Stimulated activated CD4-positive, alpha-beta T cell treated with anti-CD3 and anti-CD28 coated beads, Interleukin-1b, Interleukin-23, amount 100 ng/mL, for 24 hours (primary cell): ENCODE measurements at places on chromosomes 3 and 15.

- no peak for DNase-seq
Observed at GRCh38 chr15:57671636-57672035, 34.9 kb upstream of the POLR2M start.

- DNase-seq = no peak
Observed at GRCh38 chr15:98080791-98081190, 120.3 kb downstream of the ARRDC4 start.

DNA sequence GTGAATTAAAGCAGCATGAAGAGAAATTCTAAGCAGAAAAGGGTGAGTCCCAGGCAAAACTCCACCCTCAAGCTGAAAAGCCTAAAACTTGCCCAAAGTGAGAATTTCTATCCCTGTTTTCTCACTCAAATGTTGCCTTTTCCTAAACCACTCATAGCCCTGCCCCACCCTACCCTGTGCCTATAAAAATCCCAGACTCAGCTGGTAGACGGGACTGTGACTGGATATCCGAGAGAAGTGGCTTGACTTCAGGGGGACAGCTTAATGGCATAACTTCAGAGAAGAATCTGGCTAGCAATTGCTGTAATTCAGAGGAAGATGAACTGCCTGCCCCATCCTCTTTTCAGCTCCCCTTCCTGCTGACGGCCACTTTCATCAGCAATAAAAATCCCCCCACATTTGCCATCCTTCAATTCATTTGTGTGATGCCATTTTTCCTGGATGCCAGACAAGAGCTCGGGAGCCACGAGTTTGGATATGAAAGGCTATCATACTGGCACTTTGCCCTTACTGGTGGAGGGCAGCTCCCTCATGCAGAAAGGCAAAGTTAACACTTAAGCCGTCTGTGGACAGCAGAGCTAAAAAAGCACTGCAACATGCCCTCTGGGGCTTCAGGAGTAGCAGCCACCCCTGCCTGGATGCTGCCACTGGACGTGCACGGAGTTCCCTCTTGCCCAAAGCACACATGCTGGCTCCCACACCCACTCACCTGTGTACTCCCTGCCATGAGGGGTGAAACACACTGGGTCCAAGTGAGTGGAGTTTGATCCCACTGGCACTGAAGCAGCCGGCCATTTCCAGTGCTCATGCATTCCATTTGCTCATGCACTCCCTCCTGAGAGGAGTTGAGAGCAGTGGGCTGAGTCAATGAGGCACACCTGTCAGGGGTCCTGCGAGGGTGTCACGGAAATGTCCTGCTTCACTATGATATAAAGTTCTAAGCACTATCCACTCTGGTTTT lies 670.6 kb downstream of the PLOD2 start:
- no peak for DNase-seq

GRCh38 chr3:136712941-136713340 lies 39.2 kb downstream of the STAG1 start:
- no peak for DNase-seq

- no peak for DNase-seq
Observed at GRCh38 chr15:33098094-33099058, 96.1 kb downstream of the FMN1 start.
